ENCODE measurements at places on chromosomes 3 and 15.

GRCh38 chr3:151964743-151965142 lies 91.3 kb downstream of the SUCNR1 start:
- DNase-seq: no peak

- DNase-seq: no peak
These were observed 320.9 kb upstream of the RASGRP1 start for GRCh38 chr15:38885471-38885952.

DNA sequence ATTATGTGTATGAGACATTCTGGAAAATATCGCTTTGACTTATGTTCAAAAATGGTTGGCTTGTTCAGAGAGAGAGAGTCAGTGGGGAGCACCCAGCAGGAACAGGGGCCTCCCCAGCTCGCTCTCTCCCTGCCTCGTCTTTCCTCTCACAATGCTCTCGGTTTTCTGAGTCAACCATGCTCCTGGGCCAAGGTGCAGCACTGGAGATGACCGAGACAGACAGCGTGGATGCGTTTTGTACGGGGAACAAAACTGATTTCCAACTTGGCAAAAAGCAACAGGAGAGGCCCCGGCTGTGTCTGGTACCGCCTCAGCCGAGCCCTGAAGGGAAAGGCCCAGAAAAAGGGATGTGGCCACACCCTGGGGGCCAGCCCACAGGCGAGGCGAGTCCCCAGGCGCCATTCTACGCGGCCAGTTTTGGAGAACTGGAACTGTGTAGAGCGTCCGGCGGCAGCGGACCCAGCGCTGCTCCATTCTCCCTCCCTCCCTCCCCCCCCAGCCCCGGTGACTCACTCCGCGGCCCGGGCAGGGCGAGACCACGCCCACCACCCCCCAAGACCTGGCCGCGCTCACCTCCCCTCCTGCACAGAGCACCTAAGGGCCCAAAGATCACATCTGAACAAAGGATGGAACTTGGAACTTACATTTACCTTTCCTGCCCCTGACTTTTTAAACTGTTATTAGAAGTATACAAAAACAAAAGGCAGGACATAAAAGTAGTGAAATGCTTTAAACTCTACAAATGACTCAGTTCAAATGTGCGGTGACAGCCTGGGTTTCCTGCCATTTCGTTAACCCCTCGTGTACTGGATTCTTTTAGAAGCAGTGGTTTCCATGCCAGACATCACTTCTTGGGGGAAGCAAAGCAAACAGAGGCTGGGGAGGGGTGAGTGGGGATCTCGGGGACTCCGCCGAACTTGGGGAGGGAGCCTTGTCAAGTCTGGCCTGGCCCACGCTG lies 12.7 kb downstream of the ATP10A start:
- DNase-seq: peak; percentile 83

GRCh38 chr3:36908647-36909180 lies 36.1 kb downstream of the TRANK1 start:
- no peak for DNase-seq

- peak; percentile 97 for DNase-seq
These were observed at the start of gene ANP32A for GRCh38 chr15:68820295-68821189. Gene ANP32A (minus strand): TSS chr15:68820895. CDS start chr15:68820751, 144 bp downstream.

DNA sequence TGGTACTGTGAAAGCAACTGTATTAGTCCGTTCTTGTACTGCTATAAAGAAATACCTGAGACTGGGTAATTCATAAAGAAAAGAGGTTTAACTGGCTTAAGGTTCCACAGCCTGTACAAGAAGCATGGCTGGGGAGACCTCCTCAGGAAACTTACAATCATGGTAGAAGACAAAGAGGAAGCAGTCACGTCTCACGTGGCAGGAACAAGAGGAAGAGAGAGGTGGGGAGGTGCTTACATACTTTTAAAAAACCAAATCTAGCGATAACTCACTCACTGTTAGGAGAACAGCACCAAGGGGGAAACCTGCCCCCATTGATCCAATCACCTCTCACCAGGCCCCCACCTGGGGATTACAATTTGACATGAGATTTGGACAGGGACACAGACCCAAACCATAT lies 48.9 kb downstream of the IQGAP1 start:
- DNase-seq: no peak

DNA sequence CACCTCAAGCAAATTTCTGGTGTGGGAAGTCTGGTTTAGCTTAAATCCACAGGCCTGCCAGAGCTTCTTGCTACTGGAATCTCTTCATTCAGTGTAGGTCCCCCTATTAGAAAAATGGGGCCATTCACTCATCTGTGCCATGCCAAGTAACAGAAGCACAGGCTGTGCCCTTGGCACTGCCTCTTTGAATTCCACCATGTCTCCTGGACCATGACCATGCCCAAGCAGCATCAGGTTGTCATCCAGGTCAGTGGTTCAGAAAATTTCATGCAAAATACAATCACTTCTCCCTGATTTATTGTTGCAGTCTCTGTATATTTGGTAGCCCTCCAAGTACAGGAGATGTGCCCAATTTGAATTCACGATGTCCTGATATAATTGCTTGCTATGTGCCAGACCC lies 602.1 kb upstream of the ZNF385D start:
- no peak for DNase-seq

GRCh38 chr3:34876997-34877396 lies 762.3 kb upstream of the ARPP21 start:
- DNase-seq: no peak

DNA sequence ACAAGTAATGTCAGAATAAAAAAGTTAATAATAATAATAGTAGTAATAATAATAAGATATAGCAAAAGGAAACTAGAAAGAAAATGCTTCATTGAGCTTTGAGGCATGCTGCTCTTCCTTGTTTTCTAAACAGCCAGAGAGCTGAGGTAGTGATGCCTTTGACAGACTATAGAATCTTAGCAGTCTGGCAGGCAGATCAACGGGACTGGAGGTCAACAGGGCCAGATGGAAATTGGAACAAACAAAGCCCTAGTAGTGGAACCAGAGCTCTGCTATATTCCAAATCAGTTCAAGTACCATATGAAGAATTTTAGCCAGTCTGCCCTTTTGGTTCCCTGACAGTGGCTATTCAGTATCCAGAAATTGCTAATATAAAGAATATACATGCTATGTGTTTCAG lies 278.6 kb downstream of the NLGN1 start:
- no peak for DNase-seq

GRCh38 chr3:60810881-60811280 lies 440.4 kb downstream of the FHIT start:
- DNase-seq: no peak

DNA sequence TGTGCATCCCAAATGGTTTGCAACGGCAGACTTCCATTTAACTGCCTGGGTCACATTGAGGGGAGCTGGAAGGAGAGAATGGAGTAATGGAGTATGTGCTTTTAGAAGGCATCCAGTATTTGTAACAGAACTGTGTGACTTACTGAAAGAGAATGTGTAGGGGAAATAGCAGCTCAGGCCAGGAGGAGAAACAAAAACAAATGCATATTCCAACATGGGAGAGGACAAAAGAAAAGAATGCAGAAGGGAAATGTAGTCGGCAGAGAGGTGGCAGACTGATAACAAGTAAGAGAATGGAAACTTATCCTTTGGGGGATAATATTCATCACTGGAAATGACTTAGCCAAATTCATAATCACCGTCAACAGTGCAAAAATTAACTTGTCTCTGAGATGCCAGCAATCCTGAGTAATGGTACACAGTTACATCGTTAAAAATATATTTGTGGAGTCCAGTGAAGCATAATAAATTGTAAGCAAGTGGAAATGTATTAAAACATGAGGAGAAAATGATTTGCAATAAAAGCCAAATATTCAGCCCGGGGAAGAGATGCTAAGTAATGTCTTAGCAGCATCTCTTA lies 294.9 kb upstream of the SGO1 start:
- DNase-seq: no peak

DNA sequence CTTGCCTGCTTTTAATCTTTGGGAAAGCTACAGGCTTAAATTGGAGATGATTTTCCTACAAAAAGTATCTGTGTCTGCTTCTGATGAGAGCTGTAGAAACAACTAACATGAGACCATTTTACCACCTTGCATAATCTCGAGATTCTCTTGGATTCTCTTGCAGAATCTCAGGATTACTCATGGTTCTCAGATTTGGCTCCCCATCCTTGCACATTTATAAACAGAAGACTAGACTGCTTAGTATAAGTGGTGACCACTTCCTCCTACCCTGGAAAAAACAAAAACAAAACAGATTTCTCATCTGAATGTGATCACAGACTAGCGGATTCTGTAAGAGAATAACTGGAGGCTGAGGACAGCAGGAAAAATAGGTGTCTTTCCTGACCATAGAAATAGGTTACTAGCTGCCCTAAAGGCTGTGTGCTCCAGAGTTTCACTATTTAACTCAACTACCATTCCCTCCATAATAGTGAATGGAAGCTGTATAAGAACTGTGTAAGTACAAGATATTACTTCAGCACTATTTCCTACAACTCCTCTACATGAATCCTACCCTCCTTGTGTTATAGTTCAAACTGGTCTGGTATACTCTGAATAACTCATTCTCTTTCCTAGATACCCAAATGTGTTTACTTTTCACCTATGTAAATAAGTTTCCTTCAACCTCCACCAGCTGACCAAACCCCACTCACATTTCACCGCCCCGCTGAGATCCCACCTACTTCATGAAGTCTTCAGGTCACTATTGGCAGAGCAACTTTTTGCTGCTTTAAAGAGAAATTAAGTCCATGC lies 122.2 kb upstream of the C2CD4B start:
- no peak for DNase-seq

- DNase-seq: no peak
These were observed 39.8 kb upstream of the IREB2 start for GRCh38 chr15:78398076-78398825.

- DNase-seq: no peak
These were observed 132.8 kb upstream of the GADL1 start for GRCh38 chr3:31027191-31027761.

DNA sequence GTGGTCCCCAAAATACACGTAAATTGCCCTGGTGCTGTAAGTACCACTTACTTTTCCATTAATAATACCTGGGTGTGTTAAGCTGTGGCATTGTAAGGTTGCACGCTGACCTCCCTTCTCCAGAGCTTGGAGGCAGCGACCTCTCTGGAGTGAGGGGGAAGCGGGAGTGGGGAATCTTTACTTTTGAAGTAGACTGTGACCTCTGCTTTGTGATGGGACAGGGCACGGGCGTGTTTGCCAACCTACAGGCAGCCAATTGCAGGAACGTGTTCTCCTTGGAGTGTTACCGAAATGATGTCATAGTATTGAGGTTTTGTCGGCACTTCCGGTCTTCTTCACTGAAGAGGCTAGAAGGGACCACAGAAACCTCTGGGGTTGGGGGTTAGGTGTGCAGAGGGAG lies 227.3 kb upstream of the C2CD4B start:
- DNase-seq: peak; percentile 7

- no peak for DNase-seq
These were observed 15.9 kb upstream of the ERC2 start for GRCh38 chr3:56484122-56484521.

- DNase-seq: peak; percentile 67
These were observed 75.0 kb downstream of the MAGEF1 start for GRCh38 chr3:184636741-184637316.

DNA sequence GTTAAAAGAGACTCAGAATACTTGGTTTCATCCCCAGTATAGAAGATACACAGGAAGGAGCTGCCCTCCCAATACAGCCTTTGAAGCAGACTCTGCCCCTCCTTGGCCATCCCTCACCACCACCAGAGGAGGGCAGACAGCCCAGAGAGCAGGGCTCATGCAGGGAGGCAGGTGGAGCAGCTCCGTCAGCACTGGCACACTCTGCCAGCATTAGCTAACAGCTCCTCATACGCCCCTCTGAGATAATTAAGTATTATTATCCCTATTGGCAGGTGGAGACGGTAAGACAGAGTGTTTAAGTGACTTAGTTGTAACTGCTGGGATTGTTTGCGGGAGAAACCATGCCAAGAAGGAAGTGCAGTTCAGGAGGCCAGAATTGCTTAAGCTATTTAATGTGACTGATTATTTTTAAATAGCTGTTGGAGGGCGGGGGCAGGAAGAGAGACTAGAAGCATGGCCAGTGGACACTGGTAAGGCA lies 434.0 kb downstream of the EPHB1 start:
- DNase-seq: no peak

- no peak for DNase-seq
These were observed 7.5 kb downstream of the PLIN1 start for GRCh38 chr15:89671687-89672086.

GRCh38 chr3:71414189-71414927 lies 169.2 kb downstream of the FOXP1 start:
- no peak for DNase-seq

DNA sequence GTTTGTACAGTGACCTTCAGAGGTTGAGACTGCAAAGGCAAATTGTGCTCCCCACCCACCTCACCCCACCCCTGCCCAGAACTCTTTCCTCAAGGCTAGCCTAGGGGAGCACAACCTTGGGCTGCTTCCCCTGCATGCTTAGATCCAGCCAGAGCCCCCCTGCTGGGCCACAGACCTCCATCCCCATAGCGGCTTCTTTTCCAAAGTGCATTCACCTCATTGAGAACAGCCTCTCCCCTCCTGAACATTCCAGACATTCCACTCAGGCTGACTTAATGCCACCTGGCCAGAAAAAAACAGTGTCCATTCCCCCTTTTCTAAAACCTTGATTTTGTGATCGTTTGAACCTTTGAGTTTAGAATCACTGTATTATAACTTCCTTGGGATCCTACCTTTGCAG lies 124.4 kb upstream of the TOPAZ1 start:
- DNase-seq: no peak

DNA sequence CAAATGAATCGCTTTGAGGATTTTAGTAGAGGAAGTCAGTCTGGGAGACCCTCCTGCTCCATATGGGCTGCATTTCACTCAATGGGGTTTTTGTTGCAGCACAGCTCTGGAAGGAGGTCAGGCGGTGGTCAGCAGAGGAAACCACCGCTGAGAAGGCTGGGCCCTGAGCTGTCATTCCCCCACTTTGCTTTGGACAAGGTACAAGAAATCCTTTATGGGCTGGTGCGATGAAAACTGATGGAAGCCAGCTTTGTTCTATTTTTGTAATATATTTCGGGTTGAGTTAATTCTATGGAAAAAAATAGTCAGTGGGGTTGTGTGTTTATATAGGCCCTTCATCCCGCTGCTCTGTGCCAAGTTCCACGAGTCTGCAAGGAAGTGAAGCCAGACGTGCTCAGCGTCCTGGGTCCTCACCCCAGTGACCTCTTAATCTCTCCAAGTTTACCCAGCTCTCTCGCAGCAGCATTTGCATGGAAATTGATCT lies 157.1 kb upstream of the TMC3 start:
- no peak for DNase-seq

DNA sequence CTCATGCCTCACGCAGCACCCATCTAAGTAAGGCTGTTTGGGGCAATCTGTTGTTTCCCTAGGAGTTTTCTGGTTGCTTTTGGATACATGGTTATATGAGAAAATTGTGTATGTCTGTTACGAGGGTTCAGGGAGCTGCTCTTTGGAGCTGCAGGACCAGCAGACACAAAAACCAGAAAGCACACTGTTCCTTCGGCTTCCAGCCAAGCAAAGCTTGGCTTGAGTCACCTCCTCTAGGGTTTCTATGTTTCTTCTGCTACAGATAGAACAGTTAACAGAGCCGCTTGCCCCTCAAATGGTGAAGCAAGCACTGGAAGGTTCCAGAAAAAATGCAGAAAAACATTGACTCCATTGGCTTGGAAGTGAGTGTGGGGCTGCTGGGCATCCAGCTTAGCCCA lies 49.2 kb upstream of the CTDSPL start:
- DNase-seq: no peak

DNA sequence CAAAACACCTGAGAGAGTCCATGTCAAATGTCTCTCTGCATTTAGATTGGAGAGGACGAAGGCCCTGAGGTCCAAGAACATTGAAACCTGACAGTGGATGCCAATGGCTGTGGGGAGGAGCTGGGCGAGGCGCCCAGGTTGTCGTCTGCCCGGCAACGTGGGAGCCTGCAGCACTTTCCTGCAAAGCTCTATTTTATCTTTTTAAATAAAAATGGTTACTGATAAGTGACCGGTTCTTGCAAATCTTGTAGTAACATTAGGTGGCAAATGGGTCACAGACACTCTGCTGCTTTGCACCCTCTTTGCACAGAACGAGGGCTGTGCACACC lies 19.5 kb upstream of the FANCD2 start:
- no peak for DNase-seq

Data from activated CD4-positive, alpha-beta T cell treated with anti-CD3 and anti-CD28 coated beads for 48 hours (primary cell).